NCI-H2171 treated with DMSO at 0.1 percent for 48 hours (cell line): ENCODE measurements at places on chromosomes 6 and 20.

DNA sequence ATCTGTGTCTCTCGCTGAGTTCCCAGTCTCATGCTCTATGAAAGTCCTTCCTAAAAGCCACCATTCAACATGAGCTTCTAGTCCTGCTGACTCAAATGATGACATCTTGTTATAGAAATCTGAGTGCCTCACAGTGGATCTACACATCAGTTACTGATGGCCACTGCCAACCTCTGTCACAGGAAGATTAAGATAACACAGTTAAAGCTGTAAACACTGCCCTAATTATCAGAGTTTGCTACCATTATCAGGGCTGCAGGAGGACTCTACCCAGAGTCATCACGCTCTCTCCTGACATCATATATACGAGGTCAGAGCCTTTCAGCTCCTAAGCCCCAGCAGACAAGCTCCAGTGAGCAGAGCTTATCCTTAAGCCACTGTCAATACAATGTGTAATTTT lies 63.2 kb downstream of the HIVEP2 start:
- no peak for DNase-seq

- no peak for DNase-seq
These were observed 8.8 kb upstream of the PIM1 start for GRCh38 chr6:37160922-37161778.

DNA sequence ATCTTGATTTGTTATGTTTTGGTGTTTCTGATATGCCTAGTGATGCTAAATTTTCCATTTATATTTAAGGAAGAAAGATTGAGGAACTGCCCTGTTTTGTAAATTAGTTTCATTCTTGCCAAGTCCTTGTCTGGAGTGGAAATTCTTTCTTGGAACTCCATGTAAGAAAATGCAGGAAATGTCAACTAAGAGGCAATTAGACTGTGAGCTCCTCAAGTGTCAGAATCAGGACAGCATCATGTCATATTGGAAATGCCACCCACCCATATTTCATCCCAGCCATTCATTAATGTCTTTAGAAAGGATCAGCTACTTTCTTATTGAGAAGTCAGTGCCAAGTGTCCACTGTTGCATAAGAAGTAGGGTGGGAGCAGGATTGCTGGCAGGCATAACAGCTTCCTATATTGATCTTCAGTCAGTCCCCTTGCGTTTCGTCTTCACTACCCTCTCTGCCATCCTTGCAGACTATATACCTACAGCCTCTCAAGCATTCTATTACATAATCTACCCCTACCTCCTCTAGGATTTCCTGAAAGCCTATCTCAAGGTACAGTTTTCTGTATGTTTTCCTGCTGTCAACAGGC lies 42.4 kb downstream of the HAO1 start:
- no peak for DNase-seq

GRCh38 chr6:103268335-103268734 lies 1591.4 kb downstream of the HACE1 start:
- no peak for DNase-seq

DNA sequence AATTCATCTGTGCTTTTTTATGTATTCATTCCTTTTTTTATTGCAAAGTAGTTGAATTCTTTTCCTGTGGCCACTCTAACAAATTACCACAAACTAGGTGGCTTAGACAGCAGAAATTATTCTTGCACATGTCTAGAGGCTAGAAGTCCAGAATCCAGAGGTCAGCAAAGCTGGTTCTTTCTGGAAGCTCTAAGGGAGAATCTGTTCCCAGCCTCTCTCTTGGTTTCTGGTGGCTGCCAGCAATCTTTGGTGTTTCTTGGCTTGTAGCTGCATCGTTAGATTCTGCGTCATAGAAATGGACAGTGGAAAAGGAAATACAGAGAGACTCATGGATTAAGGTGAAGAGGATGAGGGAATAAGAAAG lies 39.3 kb downstream of the GSTA2 start:
- DNase-seq, result no peak

DNA sequence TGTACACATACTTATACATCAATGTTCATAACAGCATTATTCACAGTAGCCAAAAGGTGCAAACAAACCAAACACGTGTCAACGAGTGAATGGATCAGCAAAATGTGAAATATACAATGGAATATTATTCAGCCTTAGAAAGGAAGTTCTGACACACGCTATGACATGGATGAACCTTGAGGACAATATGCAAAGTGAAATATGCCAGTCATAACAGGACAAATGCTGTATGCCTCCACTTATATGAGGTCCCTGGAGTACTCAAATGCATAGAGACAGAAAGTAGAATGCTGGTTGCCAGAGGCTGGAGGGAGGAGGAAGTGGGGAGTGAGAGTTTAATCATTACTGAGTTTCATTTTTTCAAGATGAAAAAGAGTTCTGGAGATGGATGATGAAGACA lies 37.8 kb upstream of the IGF2R start:
- DNase-seq, result no peak

- DNase-seq, result no peak
These were observed 1.2 kb upstream of the DSE start for GRCh38 chr6:116369540-116369939.

DNA sequence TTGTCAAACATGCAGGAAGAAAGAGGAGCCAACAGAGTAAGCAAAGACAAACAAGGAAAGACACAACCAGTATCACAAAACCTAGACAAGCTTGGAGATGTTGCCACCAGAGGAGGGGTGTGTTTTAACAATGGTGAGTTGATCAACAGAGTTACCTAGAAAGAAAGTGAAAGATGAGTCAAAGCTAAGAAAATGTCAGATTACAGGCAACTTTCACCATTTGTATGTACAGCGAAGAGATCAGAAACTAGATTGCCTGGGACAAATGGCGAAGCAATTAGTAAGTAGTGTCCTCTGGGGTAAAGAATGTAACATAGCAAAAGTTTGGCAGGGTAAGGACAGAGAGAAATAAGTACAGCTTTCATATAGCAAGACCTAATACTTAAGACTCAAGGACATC lies 51.6 kb upstream of the POU3F2 start:
- no peak for DNase-seq

- no peak for DNase-seq
These were observed 180.6 kb downstream of the TBX18 start for GRCh38 chr6:84583784-84584183.

DNA sequence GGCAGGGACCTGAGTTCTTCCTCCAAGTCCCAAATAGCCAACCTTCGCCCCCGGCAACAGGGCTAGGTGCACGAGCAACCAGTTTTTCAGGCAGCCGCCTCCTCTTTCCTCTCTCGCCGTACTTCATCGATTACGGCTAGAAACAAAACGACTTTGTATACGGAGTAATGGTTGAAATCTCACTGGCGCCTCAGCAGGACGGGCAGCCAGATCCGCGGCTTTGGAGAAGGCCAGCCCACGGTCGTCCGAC lies 333 bp upstream of the SMIM13 start:
- no peak for DNase-seq

GRCh38 chr6:132246632-132247270 lies 154.5 kb downstream of the MOXD1 start:
- no peak for DNase-seq

- DNase-seq, result no peak
These were observed 204.5 kb downstream of the KIF16B start for GRCh38 chr20:16368645-16369292.

DNA sequence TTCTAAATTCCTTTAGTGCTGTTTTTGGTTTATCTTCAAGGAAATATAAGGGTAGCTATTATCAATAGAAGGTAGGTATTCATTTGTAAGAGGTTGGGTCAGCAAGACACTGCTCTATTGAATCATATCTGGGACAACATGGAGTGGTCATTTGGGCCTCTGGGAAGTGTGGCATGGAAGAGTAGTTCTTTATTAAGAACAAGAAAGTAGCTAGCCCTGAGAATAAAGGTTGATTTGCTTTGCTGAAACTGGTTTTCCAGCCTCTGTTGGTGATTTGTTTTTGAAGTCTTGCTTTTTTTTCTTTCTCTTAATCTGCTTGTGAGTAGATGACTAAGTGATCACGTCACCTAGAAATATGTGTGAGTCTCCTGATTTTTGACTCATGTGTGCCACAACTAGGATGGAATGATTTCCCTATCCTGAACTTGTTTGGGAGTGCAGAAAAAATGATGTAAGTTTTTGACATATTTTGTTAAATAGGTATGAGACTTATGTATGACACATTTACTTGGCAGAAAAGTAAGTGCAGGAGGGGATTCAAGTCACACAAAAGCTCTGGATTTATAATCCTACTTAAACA lies 381.8 kb downstream of the CENPW start:
- DNase-seq, result no peak

DNA sequence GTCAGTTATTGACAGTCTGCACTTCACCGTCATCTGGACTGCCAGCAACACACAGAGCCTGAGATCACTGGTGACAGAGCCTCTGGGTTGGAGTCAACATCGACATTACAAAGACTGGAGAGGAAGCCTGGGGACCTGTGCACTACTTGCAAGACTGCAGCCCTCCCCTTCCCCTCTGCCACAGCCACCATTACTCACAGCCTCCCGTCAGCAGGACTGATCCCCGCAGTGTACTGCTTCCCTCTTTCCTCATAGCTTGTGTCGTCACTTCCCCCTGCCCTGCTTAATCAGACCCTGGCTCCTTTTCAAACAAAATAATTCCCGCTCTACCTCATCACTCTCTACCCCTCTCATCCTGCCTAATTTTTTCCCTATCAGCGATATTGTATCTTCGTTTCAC lies 235.5 kb upstream of the KCNQ5 start:
- DNase-seq, result no peak
